ENCODE measurements at places on chromosomes 6 and 20. TPM values are rescaled to one million over a fixed set of nuclear protein-coding genes. Genes with fewer than 3 reads are reported as not detected.

Gene PHF10
- total RNA-seq = 59.9 TPM

- no peak for DNase-seq
Observed at GRCh38 chr6:155013457-155013876, 18.4 kb downstream of the TIAM2 start.

DNA sequence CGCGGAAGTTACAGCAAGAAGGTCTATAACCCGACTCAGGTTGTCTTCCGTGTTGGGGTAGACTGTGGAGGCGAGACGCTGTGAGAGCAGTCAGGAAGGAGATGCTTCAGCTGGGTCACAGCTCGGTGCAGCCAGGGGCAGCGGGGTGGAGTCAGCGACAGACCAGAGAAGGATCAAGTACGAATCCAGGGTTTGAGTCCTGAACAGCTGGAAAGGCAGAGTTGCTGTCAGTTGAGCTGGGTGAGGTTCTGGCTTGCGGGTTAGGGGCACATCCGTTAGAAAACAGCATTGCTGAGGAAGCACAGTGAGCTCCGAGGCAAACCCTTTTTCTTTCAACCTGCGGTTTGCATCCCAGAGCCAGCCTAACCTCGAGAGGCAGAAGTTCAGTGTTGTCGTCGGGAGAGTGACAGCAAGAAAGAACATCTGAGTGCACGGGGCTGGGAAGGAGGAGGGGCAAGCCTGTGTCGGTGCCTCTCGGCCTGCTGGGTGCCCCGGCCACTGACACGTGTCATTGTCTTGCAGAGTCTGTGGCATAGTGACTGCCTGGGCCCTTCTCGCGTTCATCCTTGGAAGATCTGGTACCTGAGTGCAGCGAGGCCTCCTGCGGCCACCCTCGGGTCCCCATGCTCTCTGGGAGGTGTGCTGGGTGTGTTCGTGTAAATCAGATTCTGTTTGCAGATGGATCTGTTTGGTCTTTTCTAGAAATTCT is 20.0 kb downstream of the PNLDC1 start:
- DNase-seq = no peak

- DNase-seq = no peak
Observed at GRCh38 chr6:163487606-163488005, 73.1 kb downstream of the QKI start.

Gene PLN
- 0.45 TPM for total RNA-seq

GRCh38 chr6:168390749-168391420 is 50.1 kb upstream of the SMOC2 start:
- no peak for DNase-seq

- no peak for DNase-seq
Observed at GRCh38 chr6:156102129-156102528, 646.5 kb upstream of the NOX3 start.

Gene GPSM3
- total RNA-seq = 3.3 TPM

Gene CASP8AP2
- 19.0 TPM for total RNA-seq

DNA sequence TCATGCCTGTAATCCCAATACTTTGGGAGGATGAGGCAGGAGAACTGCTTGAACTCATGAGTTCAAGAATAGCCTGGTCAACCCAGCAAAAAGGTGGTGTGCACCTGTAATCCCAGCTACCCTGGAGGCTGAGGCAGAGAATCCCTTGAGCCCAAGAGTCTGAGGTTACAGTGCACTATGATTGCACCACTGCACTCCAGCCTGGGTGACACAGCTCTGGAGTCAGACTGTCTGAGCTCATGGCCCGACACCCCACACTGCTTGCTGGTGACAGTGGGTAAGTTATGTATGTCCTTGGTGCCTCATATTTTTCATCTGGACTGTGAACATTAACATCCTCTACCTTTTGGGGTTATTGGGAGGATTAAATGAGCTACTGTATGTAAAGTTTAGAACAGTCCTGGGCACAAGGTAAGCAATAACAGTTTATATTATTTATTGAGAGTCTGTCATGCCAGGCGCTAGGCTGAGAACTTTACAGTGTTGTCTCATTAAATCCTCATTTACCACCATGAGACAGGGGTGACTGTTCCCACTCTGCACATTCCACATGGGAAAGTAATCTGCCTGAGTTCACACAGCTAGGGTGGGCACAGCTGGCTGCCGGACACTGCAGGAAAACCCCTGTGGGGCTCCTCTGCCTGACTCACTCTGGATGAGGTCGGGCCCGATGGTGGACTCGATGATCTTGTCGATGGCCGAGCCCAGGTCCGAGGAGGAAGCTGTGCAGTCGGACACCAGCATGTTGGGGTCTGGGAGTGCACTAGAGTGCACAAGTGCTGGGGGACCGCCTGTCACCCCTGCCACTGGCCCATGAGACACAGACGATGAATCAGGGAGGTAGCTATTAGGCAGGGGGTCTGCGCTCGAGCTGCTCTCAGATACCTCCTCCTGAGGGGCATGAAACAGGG is 2.9 kb downstream of the ZNF335 start:
- DNase-seq = no peak

DNA sequence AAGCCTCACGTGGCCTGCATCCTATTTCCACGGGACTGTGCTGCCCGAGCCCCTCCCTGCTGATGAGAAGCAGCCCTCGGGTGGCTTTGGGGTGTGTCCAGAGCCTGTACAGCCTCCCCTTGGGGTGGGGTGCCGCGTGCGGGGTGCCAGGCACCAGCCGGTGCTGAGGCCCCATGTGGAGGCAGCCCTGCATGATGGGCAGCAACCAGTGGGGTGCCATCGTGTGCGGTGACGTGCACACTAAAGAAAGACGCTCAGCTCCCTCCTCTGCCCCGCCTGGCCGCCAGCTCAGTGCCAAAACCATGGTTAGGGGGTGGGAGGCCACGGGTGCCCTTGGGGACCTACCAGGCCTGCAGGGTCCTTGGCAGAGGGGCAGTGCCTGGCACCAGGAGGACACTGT is 26.2 kb downstream of the NTSR1 start:
- DNase-seq = no peak

- no peak for DNase-seq
Observed at GRCh38 chr6:18214003-18214402, 50.3 kb downstream of the DEK start.

DNA sequence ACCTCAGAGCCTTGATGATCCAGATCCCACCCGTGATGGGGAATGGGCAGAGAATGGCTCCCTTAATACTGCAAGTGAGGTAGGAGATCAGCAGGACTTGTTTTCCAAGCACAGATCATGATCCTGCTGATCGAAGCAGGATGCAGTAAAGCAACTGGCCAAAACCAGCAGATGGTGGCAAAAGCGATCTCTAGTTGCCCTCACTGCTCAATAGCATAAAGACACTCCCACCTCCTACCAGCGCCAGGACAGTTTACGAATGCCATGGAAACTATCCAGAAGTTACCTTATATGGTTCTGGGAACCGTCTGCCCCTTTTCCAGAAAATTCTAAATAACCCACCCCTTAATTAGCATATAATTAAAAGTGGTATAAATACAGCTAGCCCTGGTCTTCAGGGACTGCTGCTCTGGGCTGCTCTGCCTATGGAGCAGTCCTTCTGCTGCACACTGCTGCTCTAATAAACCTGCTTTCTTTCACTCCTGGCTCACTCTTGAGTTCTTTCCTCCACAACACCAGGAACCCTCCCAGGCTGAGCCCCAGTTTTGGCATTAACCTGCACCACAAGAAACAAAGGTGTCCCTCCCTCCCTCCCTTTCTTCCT is 415.8 kb downstream of the PREX1 start:
- DNase-seq = no peak

DNA sequence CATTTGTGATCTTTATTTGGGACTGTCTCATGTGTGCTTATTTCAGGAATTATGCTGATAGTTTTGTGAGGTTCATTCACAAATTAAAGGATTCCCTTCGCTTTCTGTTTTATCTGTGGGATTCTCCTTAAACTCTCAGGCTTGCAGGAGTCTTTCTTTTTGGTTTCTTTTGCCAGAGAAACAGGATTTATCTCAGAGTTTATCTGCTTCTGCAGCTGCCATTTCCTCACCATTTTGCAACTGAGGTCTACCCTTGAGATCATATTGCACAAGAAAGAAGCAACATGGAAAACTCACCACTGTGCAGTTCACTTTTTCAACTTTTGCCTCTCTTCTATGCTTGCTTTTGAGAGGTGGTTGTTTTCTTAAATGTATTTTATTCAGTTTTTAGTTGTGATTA is 201.0 kb downstream of the PRL start:
- no peak for DNase-seq

Gene CYP21A2
- total RNA-seq = 0.14 TPM

DNA sequence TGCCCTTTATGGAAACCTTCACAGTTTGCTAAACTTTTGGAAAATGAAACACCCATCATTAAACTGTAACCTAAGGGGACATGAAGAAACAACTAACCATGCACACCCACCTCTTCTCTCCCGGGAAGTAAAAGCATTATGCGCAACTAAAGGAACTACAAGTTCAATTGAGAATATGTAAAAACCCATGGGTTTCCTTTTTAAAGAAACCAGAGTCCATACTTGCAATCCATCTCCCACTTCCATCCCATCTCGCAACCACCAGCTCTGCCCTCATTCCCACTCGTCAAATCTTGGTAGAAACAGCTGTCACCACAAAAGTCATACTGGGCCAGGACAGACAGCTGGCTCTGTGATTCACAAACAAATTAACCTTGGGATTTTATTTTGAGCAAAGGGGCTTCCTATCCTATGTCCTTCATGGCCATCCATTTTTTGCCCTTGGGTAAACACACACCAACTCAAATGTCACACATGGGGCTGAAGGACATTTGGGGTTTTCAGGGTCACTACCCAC is 81.5 kb downstream of the HAO1 start:
- no peak for DNase-seq

DNA sequence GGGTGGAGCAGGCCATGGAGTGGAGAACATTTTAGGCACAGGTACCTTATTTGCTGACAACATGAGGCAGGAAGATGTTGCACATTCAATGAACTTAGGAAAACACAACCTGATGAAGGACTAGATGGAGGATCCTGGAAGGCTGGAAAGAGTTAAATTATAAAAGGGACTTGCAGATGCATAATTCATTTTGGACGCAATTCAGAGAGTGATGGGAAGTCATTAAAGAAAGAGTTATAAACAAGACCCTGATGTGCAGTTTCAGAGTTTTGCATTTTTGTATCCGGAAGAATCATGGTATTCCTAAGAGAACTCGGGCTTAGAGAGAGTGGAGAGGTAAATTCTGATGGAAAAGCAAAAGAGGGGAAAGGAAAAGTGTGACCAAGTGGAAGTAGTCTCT is 104.5 kb downstream of the TSHZ2 start:
- DNase-seq = no peak

DNA sequence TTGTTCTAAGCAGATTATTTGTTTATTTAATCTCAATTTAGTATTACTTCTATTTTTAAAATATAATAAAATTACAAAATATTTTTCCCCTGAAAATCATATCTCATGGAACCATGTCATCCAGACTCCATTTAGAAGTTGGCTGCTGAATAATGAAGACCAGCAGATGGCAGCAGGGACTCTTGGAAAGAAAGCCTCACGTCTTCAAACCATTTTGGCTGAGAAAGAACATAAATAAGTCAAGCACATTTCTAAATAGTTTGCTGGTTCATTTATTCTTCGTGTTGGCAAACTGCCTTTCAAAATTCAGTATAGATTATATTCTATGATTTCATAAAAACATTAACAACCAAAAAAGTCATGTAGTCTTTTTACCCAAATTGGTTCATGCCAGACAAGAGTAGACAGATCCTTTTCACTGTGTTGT is 71.7 kb downstream of the RCAN2 start:
- no peak for DNase-seq

- no peak for DNase-seq
Observed at GRCh38 chr6:106800379-106800778, 171.0 kb downstream of the QRSL1 start.

DNA sequence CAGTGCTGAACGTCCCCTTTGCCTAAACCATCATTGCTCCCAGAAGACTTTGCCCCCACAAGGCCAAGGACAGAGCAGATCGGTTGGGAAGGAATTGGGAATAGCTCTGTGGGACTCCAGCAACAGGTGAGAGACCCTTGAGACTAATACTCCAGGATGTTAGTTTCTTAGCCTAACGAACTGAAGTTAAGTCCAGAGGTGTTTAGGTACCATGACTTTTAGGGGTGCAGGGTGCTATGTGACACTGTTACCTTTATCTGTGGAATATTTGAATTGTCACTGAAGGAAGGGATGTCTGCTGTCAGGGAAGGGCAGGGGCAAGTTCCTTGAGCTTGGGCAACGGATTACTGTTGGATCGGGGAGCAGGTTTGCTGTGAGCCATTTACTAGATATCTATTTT is 1.9 kb downstream of the BLCAP start:
- no peak for DNase-seq

GRCh38 chr6:14919038-14919670 is 326.7 kb upstream of the JARID2 start:
- no peak for DNase-seq

DNA sequence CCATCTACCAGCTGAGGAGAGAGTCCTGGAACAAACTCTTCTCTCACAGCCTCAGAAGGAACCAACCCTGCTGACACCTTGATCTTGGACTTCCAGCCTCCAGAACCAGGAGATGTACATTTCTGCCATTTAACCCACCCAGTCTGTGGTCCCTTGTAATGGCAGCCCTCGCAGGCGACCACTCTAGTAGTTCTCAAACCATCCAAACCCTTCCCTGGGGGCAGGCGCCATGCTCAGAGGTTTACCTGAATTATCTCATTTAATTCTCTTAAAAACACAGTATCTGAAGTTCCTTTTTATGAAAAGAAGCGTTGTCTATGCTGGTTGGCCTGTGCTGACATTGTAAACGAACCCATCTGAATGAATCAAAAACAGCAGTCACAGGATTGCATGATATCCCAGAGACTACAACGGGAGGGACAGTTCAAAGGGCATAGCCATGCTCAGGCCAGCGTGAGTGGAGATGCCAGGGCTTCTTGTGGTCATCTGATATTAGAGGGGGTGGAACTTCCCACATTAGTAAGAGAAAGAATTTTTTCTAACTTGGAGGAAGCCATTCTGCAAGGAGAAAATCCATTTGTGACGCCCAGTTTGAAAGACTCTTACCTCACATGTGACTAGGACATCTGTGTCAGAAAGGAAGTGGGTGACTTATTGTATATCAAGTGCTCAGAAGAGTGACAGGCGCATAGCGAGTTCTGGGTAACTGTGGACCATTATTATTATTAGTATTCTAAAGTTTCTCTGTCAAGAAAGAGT is 17.2 kb upstream of the TAGAP start:
- no peak for DNase-seq

DNA sequence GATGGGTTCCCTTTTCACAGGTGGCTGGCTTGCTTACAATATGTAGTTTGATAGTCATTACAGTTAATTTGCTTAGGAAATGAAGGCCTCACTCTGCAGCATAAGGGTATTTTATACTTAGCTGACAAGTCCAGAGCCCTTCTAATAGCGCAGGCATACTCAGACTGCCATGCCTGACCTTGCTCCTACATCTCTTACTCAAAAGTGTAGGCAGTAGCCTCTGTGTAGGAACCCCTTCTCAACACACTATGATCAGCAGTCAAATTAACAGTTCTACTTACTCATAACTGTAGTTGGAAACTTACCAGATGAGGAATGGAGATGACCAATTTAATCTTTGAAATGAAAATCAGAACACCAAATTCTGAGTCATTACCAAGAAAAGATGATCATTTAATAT is 373.5 kb downstream of the TBC1D32 start:
- DNase-seq = no peak

Gene POU5F1
- total RNA-seq = not detected

Data from type B pancreatic cell (in vitro differentiated cells).